SJCRH30 (cell line): ENCODE measurements at places on chromosomes 11 and 22. TPM values are rescaled to one million over a fixed set of nuclear protein-coding genes. Genes with fewer than 3 reads are reported as not detected.

The SLC22A9 gene
- total RNA-seq: not detected in 2 replicates

- H3K4me3 ChIP-seq: no peak overlapping the region
- H3K4me1 ChIP-seq: no peaks in the 10 kb centered on the region; the same call in 1 of the 2 replicates
- no peaks in the 10 kb centered on the region; the same call in 1 of the 2 replicates for H3K27me3 ChIP-seq
- no peak for DNase-seq
Observed at GRCh38 chr11:118703563-118704106, 24.2 kb upstream of the TREH start.

DNA sequence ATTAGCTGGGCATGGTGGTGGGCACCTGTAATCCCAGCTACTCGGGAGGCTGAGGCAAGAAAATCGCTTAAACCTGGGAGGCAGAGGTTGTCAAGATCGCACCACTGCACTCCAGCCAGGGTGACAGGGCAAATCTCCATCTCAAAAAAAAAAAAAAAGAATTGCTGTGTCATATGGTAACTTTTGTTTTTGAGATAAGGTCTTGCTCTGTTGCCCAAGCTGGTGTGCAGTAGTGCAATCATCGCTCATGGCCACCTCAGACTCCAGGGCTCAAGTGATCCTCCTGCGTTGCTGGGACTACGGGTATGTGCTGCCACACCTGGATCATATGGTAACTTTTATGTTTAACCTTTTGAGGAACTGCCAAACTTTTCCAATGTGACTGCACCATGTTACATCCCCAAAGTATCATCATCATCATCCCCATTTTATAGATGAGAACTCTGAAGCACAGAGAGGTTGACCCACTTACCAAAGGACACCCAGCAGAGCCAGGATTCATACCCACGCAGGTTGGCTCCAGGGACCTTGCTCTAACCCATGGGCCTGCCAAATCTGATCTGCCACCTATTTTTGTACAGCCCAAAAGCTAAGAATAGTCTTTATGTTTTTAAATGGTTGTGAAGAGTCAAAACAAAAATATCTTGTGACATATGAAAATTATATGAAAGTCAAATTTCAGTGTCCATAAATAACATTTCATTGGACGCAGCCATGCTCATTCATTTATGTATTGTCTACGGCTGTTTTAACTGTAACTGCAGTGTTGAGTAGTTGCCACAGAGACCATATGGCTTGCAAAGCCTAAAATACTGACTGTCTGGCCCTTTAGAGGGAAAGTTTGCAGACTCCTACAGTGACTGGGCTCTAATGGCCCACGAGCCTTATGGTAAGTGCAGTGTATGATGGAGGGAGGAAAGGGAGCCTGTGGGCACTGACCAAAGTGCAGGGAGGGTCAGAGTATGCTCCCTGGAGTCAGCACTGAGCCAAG is 45.3 kb downstream of the GDPD5 start:
- no peaks in the 10 kb centered on the region for H3K27me3 ChIP-seq
- H3K4me1 ChIP-seq: peaks cover 15% of the 10 kb centered on the region
- no peak overlapping the region for H3K27ac ChIP-seq
- H3K4me3 ChIP-seq: no peak overlapping the region
- no peak for DNase-seq

GRCh38 chr22:45528046-45528445 is 25.4 kb downstream of the FBLN1 start:
- H3K36me3 ChIP-seq: no peaks in the 10 kb centered on the region
- H3K27ac ChIP-seq: no peak overlapping the region
- peaks cover 19% of the 10 kb centered on the region for H3K4me1 ChIP-seq
- H3K4me3 ChIP-seq: no peak overlapping the region
- no peak for DNase-seq

- no peak overlapping the region for H3K4me3 ChIP-seq
- no peak overlapping the region for H3K27ac ChIP-seq
- no peaks in the 10 kb centered on the region for H3K27me3 ChIP-seq
- H3K4me1 ChIP-seq: peaks cover 10% of the 10 kb centered on the region
Observed at GRCh38 chr11:85798361-85798760, 12.6 kb downstream of the SYTL2 start.
